ENCODE measurements at places on chromosomes 1 and 21. TPM values are rescaled to one million over a fixed set of nuclear protein-coding genes. Genes with fewer than 3 reads are reported as not detected.

FMO1 gene
- total RNA-seq: not detected

COL6A1 gene
- 0.47 TPM for total RNA-seq

MFN2 gene
- 88.7 TPM for total RNA-seq

DNA sequence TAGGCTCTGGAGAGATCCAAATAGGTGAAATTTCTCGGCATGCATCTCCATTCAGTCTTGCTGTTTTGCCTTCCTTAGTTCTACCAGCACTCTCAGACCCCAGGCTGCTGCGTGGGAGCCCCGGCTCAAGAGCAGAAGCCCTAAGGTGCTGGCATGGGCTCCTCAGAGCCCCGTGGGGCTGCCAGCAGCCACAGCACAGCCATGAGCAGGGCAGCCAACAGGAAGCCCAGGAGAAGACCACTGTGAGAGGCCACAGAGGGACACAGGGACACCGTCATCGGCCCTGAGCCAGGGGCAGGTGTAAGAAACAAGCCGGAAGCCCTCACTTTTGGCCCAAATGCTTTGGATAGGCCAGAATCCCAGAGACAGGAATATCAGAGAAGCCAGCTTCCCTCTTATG is 66.6 kb downstream of the HIVEP3 start:
- peaks cover 21% of the 10 kb centered on the region for H3K36me3 ChIP-seq
- peaks cover 34% of the 10 kb centered on the region for H3K4me1 ChIP-seq
- DNase-seq: no peak

- H3K4me3 ChIP-seq: no peak overlapping the region
- no peak for DNase-seq
Measured at GRCh38 chr1:177857285-177857684, 112.6 kb downstream of the SEC16B start.

DNA sequence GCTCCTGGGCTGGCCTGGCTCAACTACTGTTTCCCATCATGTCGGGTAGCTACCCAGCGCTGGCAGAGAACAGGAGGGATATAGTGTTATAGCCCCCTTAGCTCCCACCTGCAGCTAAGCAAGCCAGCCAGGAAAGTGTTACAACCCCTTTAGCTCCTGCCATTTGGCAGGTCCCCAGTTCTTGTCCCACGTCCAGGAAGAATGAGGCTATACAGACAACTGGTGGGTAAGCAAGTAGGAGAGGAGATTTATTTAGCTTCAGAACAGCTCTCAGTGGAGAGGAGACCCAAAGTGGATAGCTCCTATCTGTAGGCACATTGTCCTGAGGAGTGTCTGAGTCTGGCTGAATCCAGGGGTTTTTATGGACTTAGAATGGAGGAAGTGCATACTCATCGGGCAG is 741.1 kb upstream of the B3GALT2 start:
- no peak overlapping the region for H3K27ac ChIP-seq
- no peaks in the 10 kb centered on the region for H3K27me3 ChIP-seq
- H3K36me3 ChIP-seq: no peaks in the 10 kb centered on the region

GRCh38 chr1:6145396-6145750 is 34.7 kb downstream of the CHD5 start:
- H3K27me3 ChIP-seq: peaks cover 2% of the 10 kb centered on the region
- no peak for DNase-seq

GRCh38 chr1:233006541-233006973 is 56.1 kb downstream of the NTPCR start:
- H3K27ac ChIP-seq: no peak overlapping the region
- H3K27me3 ChIP-seq: no peaks in the 10 kb centered on the region
- peaks cover 11% of the 10 kb centered on the region for H3K36me3 ChIP-seq
- peaks cover 2% of the 10 kb centered on the region for H3K4me1 ChIP-seq
- no peak for DNase-seq
- H3K4me3 ChIP-seq: no peak overlapping the region

- H3K36me3 ChIP-seq: no peaks in the 10 kb centered on the region
- no peaks in the 10 kb centered on the region for H3K27me3 ChIP-seq
- H3K4me3 ChIP-seq: no peak overlapping the region
- peaks cover 9% of the 10 kb centered on the region for H3K4me1 ChIP-seq
- peak; percentile 90 for DNase-seq
- H3K27ac ChIP-seq: peak overlapping the region; percentile 60
Measured at GRCh38 chr1:16082283-16083038, 9.0 kb upstream of the FAM131C start.

GRCh38 chr21:45977396-45977795 is 4.2 kb upstream of the COL6A1 start:
- H3K4me3 ChIP-seq: no peak overlapping the region
- peaks cover 12% of the 10 kb centered on the region for H3K4me1 ChIP-seq
- no peaks in the 10 kb centered on the region for H3K36me3 ChIP-seq
- peaks cover 31% of the 10 kb centered on the region for H3K27me3 ChIP-seq
- DNase-seq: no peak

DNA sequence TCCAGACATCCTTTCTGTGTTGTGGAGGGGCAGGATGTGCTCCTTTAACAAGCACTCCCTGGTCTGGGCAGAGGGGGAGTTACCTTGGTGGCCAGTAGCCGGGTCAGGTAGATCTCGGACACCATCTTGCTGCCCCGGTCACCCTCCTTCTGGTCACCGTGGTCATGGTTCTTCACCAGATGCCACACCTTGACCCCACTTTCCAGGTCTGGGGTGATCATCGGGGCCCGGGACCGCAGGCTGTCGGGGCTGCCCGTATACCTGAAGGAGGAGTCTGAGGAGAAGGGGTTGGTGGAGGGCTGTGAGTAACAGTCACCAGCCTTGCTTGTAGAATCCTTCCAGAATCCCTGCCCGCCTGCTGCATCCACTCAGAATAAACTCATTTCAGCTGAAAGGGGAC is 122.3 kb upstream of the CD34 start:
- no peaks in the 10 kb centered on the region for H3K4me1 ChIP-seq
- peaks cover 5% of the 10 kb centered on the region for H3K27me3 ChIP-seq
- H3K27ac ChIP-seq: no peak overlapping the region
- no peaks in the 10 kb centered on the region for H3K36me3 ChIP-seq
- no peak overlapping the region for H3K4me3 ChIP-seq
